ENCODE measurements at places on chromosomes 6 and 20.
A peak's percentile ranks its signal among the peaks of the same experiment; 100 is the strongest.

- no peak for DNase-seq
These were observed 501.5 kb upstream of the FLRT3 start for GRCh38 chr20:14838663-14839628.

DNA sequence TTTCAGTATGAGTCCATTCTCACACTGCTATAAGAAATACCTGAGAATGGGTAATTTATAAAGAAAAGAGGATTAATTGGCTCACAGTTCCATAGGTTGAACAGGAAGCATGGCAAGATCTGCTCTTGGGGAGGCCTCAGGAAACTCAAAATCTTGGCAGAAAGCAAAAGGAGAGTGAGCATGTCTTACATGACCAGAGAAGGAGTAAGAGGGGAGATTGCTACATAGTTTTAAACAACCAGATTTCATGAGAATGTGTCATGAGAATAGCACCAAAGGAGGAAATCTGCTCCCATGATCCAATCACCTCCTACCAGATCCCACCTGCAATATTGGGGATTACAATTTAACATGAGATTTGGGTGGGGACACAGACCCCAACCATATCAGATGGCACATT is 672.4 kb downstream of the HTR1B start:
- DNase-seq, result no peak

DNA sequence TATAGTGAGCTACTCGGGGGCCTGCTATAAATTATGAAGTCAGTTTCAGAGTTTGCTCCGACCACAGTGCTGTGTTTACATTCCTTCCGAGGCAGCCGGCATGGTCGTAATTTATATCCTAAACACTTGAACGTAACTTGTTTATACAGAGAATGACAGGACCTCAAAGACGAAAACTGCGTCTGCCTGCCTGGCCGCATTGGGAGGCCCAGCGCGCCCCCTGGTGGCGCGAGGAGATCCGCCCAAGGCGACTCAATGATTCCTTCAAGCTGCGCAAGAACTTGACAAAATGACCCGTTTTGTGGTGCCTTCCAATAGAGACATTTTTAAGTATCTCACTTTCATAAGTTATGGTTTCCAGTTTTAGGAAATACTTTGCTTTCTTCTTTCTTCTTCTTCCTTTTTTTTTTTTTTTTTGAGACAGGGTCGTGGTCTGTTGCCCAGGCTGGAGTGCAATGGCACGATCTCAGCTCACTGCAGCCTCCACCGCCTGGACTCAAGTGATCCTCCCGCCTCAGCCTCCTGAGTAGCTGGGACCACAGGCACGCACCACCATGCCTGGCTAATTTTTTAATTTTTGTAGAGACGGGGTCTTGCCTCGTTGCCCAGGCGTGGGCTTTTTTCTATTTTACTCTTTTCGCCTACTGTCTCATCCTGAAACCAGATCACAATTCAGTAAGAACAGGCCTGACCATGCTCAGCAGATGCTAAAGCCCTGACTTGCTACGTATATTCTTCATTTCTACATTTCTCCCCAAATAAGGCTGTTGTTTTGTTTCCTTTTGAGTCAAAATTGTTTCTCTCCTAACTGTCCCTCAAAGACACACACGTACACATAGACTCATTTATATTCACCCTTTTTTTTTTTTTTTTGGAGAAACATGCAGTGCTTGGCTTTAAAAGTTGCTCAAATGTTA is 7.8 kb downstream of the FOXF2 start:
- peak; percentile 58 for DNase-seq

- DNase-seq, result no peak
These were observed 12.4 kb downstream of the MAP1LC3A start for GRCh38 chr20:34570859-34571306.

- DNase-seq, result no peak
These were observed 23.4 kb downstream of the CAP2 start for GRCh38 chr6:17416806-17417205.

DNA sequence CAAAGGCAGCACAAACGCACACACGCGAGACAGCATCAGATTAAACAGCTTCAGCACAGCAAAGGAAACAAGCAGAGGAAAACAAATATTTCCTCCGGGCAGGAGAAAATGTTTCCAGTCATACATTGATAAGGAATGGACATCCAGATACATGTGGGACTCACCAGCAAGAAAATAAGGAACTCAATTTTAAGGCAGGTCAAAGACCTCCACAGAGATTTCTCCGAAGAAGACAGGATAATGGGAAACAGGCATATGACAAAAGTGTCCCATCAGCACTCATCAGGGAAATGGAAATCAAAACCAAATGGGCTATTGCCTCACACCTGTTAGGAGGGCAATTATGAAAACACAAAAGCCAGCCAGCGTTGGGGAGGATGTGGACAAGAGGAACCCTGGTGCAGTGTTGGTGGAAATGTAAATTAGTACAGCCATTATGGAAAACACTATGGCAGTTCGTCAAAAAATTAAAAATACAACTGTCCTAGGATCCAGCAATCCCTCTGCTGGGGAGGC is 9.7 kb upstream of the SLCO4A1 start:
- no peak for DNase-seq

DNA sequence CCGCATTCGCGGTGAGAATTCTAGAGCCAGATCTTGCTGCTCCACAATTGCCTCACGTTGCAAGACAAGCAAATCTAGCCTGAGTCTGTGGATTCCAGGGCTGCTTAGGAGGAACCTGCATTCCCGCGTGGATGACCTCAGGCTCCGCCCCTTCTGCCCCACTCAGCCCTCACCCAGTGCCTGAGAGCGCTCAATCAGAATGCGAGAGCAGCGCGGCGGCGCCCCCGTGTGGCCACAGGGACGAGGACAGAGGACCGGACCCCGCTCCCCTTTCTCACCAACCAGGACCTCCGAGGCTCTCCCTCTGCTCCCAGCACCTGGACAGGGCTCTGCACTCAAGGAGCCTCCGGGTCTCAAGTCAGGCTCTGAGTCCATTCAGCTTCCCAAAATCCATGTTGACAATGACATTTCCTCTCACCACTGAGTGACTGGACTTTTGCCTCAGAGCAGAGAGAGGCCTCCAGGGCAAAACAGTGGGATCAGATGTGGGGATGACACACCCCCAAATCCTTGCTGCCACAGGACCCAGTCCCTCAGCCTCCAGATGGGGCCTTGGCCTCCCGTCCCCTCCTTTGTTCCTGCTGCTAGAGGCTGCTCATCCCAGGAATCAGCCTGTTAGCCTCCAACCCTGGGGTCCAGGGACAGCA is 52.0 kb downstream of the RPP21 start:
- peak; percentile 79 for DNase-seq

DNA sequence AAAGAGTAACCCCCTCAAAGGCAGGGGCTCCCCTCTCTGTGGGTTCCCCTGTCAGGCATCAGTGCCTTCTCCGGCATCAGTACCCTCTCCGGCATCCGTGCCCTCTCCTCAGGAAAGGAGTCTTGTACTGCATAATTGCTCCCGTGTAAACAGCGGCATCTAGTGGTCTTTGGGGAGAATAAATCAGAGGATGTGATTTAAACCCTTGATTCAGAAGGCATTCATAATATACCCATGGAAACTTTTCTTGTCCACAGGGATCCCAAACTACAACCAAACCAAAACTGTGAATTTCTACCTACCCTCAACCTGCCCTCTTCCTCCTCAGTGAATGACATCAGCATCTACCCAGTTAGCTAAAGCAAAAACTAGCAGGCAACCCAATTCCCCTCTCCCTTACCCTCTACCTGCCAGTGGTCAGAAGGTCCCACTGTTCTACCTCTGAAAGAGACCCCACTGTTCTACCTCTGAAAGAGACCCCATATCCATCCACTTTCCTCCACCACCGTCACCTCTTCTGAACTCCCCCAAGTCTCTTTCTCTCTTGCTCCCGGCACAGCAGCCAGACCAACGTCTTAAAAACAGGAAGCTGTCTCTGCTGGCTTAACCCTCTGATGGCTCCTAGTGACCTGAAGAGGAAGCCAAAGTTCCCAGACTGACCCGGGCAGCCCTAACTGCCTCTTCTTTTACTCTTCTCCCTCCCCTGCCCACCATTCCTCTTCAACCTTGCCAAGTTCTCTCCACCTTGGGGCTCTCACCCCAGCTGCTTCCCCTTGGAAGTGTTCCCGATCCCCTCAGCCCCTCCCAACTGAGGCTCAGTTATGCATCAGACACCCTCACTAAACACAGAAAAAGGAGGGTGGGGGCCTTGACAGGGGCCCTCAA is 27.2 kb downstream of the UBE2V1 start:
- DNase-seq, result no peak

DNA sequence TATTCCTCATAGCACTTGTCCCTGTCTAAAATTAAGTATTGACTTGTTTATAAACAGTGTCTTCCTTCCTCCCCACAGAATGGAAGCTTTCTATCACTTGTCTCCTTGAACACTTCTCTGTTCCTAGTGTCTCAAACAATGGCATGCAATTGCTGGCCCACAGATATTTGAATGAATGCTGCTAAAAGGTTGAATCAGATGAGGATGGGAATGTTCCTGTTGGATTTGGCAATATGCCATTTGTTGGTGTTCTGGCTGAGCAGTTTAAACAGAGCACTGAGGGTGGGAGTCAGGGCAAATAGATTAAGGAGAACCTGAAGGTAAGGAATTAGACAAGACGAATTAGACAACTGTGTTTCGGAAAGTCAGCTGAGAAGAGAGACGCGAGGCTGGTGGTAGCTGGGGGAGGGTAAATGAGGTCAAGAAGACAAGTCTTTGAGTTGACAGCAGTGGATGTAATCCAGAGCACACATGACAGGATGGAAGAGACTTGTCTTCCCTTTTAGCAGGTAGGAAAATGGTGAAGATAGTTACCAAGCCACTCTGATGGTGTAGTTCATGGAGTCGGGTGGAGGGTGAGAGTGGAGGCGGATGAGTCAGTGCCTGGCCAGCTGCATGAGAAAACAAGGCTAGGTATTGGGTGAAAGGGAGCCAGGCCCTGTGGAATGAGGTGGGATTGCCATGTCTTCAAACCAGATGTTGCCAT is 58.3 kb upstream of the GNRH2 start:
- DNase-seq, result no peak

Data from activated T-helper 9 cell treated with anti-CD3 and anti-CD28 coated beads, Interleukin-2, amount 50 U/mL, for 16 hours (primary cell).